ENCODE measurements at places on chromosomes 6 and 20.

- no peak for DNase-seq
Observed at GRCh38 chr20:44761423-44761822, 15.8 kb downstream of the KCNK15 start.

- no peak for DNase-seq
Observed at GRCh38 chr20:24764027-24764793, 184.9 kb upstream of the CST7 start.

- no peak for DNase-seq
Observed at GRCh38 chr20:57048027-57048869, 218.2 kb downstream of the BMP7 start.

- DNase-seq: no peak
Observed at GRCh38 chr6:159014406-159014805, 14.4 kb upstream of the RSPH3 start.

GRCh38 chr6:90277302-90278011 lies 19.2 kb downstream of the BACH2 start:
- no peak for DNase-seq

GRCh38 chr6:139164001-139164400 lies 29.1 kb downstream of the HECA start:
- DNase-seq: no peak

- no peak for DNase-seq
Observed at GRCh38 chr20:3082955-3083952, 1.3 kb downstream of the AVP start.

DNA sequence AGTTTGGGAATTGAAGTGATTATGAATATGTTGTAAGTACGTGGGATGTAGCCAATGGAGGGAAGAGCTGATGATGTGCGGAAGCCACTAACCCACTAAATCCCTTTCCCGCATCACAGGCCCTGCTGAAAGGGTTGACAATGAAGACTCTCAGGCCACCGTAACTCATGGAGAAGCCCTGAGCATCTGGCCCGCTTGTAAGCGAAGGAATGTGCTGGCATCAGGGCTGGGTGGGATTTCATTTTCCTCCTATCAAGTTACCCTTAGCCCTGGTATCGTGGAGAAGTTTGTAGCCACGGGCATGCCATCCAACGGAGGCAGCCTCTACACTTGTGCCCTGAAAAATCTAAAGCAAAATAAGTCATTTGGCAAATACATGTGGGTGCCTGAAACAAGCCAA lies 355.0 kb downstream of the CDH26 start:
- no peak for DNase-seq
